ENCODE measurements at places on chromosomes 1 and 21. TPM values are rescaled to one million over a fixed set of nuclear protein-coding genes. Genes with fewer than 3 reads are reported as not detected.

SPRR3 gene
- 0.32 TPM for total RNA-seq

C4BPB gene
- 0.25 TPM for total RNA-seq

TNFRSF18 gene
- not detected for total RNA-seq

S100A12 gene
- 1.9 TPM for total RNA-seq

HCRTR1 gene
- total RNA-seq, result 0.42 TPM

CR1L gene
- total RNA-seq, result not detected

NCAM2 gene
- 1.5 TPM for total RNA-seq

AMPD1 gene
- 212 TPM for total RNA-seq

AK4 gene
- 5.4 TPM for total RNA-seq

DNA sequence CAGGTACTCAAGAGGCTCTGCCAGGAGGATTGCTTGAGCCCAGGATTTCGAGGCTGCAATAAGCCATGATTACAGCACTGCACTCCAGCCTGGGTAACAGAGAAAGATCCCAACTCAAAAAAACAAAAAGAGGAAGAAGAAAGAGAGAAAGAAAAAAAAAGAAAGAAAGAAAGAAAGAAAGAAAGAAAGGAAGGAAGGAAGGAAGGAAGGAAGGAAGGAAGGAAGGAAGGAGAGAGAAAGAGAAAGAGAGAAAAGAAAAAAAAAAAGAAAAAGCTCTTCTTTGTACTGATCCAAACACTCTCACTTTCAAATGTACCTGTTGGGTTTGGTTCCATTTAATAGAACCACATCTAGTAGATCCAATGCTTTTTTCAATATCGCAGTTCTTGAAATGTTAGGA, 11.8 kb downstream of the BATF3 start:
- no peaks in the 10 kb centered on the region for H3K4me1 ChIP-seq
- no peak overlapping the region for H3K4me3 ChIP-seq
- H3K27ac ChIP-seq, result no peak overlapping the region
- DNase-seq, result no peak
- H3K36me3 ChIP-seq, result no peaks in the 10 kb centered on the region

DNA sequence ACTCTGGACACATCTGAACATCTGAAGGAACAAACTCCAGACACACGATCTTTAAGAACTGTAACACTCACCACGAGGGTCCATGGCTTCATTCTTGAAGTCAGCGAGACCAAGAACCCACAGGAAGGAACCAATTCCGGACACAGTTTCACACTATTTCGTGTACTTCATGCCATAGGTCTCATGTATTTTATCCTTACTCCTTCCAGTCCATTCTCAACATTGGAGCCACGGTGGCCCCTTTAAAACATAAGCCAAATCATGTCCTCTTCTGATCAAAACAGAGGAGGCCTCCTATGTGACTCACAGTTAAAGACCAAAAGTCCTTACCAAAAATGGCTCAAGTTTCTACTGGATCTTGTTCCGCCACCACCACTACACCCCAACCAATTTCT, 29.8 kb upstream of the RCOR3 start:
- no peak overlapping the region for H3K27ac ChIP-seq
- no peak overlapping the region for H3K4me3 ChIP-seq
- no peaks in the 10 kb centered on the region for H3K36me3 ChIP-seq
- H3K4me1 ChIP-seq, result no peaks in the 10 kb centered on the region
- DNase-seq, result no peak

DNA sequence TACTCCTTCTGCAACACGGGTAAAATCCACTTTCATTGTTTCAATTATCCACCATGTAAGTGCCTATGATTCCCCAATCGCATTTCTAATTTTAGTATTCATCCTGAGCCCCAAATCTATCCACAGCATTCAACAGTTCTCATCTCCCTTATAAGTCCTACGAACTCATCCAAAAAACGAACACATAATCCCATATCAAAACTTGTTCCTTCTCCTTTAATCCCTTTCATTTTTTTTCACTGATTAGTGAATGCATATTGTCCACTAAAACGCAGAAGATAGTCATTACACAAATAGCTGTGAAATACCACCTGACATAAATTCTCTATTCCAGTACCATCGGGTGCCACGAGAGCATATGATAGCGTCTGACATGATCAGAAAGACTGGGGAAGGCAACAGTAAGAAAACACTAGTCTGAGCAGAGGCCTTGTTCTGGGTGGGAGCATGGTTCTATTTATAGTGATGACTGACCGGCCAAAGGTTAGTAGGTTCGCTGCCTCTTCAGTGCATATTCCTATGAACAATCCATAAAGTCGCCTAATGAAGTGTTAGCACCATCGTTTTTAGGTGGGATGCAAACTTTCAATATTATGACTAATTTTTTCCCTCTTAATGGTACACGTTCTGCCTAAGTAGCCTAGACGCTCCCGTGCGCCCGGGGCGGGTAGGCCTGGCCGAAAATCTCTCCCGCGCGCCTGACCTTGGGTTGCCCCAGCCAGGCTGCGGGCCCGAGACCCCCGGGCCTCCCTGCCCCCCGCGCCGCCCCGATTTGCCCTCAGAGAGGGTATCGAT, 648 bp downstream of the ATP5PF start:
- H3K4me1 ChIP-seq, result peaks cover 57% of the 10 kb centered on the region
- peak overlapping the region; percentile 97 for H3K27ac ChIP-seq
- no peaks in the 10 kb centered on the region for H3K36me3 ChIP-seq
- peak overlapping the region; percentile 93 for H3K4me3 ChIP-seq

- DNase-seq, result no peak
- H3K27ac ChIP-seq, result no peak overlapping the region
- H3K4me3 ChIP-seq, result no peak overlapping the region
- H3K36me3 ChIP-seq, result no peaks in the 10 kb centered on the region
- H3K27me3 ChIP-seq, result no peaks in the 10 kb centered on the region
- peaks cover 5% of the 10 kb centered on the region for H3K4me1 ChIP-seq
These were observed 61.4 kb downstream of the CD247 start for GRCh38 chr1:167456926-167457325.

DNA sequence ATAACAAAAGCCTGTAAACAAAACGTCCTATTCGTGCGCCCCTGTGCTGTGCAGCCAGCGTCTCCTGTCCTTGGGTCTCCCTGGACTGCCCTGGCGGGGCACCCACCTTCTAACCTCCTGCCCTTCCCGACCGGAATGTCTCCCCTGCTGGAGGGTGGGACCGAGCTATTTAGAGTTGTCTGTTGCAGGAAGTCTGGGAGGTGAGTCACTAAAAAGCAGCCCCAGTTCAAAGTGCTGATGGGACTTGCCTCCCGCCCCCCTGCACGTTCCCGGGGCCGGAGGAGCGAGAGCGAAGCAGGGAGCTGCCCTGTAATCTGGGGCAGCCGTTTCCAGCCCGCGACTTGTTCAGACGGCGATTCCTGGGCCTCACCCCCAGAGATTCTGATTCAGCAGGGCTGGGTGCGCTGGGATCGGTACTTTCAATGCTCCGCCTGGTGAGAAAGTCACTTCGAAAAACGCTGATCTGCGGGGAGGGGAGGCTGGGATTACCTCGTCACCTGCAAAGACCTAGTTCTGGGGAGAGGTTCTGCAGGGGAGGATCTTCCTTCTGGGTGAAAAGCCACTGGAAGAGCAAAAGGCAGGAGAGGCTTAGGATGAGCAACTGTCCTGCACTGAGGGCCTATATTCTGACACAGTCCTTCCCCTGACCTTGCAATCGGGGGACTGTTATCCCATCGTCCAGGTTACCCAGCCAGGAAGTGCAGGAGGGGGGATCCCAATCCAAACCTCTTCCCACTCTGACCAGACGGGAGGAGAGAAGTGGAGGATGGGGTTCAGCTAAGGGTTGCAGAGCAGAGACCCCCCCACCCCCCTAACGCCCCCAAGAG, 1.2 kb upstream of the DHRS3 start:
- no peaks in the 10 kb centered on the region for H3K27me3 ChIP-seq
- peaks cover 31% of the 10 kb centered on the region for H3K4me1 ChIP-seq
- H3K4me3 ChIP-seq, result peak overlapping the region; percentile 85
- peak overlapping the region; percentile 96 for H3K27ac ChIP-seq
- H3K36me3 ChIP-seq, result no peaks in the 10 kb centered on the region
- DNase-seq, result peak; percentile 82

- H3K4me3 ChIP-seq, result no peak overlapping the region
- no peak overlapping the region for H3K27ac ChIP-seq
- H3K4me1 ChIP-seq, result no peaks in the 10 kb centered on the region
- H3K36me3 ChIP-seq, result no peaks in the 10 kb centered on the region
- no peaks in the 10 kb centered on the region for H3K27me3 ChIP-seq
- no peak for DNase-seq
These were observed 199.6 kb upstream of the LMO4 start for GRCh38 chr1:87129038-87129437.

GRCh38 chr21:42841156-42841915, 38.0 kb downstream of the WDR4 start:
- H3K36me3 ChIP-seq, result peaks cover 46% of the 10 kb centered on the region
- no peak for DNase-seq
- H3K27ac ChIP-seq, result no peak overlapping the region
- H3K27me3 ChIP-seq, result no peaks in the 10 kb centered on the region
- peaks cover 9% of the 10 kb centered on the region for H3K4me1 ChIP-seq

DNA sequence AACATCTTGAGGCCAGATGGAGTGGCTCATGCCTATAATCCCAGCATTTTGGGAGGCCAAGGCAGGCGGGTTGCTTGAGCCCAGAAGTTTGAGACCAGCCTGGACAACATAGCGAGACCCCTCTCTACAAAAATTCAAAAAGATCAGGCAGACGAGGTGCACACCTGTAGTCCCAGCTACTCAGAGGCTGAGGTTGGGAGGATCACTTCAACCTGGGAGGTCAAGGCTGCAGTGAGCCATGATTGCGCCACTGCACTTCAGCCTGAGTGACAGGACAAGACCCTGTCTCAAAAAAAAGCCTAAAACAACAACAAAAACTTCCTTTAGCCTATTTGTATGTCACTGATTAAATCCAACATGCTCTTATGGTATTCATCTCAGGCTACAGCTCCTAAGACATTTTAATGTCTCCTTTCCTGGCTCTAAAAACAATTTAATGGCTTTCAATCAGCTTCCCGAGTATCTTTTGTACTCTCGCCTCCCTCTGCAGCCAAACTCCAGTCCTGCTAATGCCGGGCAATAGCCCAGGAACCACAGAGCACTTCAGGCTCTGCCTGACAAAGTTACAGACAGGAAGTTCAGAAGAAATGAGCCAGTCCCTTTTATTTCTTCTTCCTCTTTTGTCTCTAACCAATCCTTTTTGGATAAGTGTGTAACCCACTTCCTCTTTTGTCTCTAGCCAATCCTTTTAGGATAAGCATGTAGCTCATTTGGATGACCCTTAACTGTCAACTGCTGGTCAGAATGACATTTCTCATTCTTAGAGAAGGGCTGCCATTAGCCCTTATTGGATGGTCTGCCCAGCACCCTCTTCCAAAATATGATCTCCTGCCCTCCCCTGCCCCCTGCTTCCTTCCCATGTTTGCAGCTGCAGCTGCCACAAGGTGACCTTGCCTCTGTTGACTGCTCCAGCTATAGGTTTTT, 6.6 kb upstream of the DOP1B start:
- H3K4me1 ChIP-seq, result peaks cover 9% of the 10 kb centered on the region
- H3K27me3 ChIP-seq, result no peaks in the 10 kb centered on the region
- peaks cover 3% of the 10 kb centered on the region for H3K36me3 ChIP-seq
- DNase-seq, result peak; percentile 27
- H3K4me3 ChIP-seq, result no peak overlapping the region

- no peaks in the 10 kb centered on the region for H3K4me1 ChIP-seq
- no peaks in the 10 kb centered on the region for H3K36me3 ChIP-seq
- H3K27me3 ChIP-seq, result no peaks in the 10 kb centered on the region
- no peak for DNase-seq
These were observed 15.5 kb upstream of the POGZ start for GRCh38 chr1:151474745-151475144.

DNA sequence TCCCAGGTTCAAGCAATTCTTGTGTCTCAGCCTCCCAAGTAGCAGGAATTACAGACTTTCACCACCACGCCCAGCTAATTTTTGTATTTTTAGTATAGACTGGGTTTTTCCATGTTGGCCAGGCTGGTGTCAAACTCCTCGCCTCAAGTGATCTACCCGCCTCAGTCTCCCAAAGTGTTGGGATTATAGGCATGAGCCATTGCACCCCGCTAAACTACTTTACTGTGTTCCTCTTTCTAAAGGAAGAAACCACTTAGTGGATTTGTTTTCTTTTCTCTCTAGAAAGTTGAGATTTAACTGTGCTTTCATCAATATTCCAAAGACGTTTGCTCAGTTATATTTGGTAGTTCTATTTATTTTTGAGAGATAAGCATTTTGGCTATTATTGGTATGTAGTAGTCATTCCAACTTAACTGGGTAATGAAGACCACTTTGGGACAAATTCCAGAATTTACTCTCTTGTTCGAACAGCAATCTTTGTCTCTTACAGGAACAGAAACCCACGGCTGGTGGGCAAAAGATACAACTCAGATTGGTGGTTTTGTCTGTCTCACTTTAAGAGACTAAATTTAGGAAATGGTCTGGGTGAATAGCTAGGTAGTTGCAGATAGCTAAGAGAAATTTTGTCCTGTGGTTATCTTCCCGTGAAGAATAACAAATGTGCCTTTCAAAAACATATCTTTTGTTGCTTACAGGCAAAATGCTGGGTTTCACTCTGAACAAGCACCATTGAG, 103.5 kb upstream of the CD55 start:
- H3K27ac ChIP-seq, result no peak overlapping the region
- H3K4me1 ChIP-seq, result no peaks in the 10 kb centered on the region
- no peaks in the 10 kb centered on the region for H3K36me3 ChIP-seq
- no peak for DNase-seq
- H3K4me3 ChIP-seq, result no peak overlapping the region

GRCh38 chr1:147651466-147651865, 18.9 kb downstream of the ACP6 start:
- no peaks in the 10 kb centered on the region for H3K4me1 ChIP-seq
- H3K27me3 ChIP-seq, result no peaks in the 10 kb centered on the region
- H3K4me3 ChIP-seq, result no peak overlapping the region
- no peak overlapping the region for H3K27ac ChIP-seq
- H3K36me3 ChIP-seq, result peaks cover 90% of the 10 kb centered on the region
- no peak for DNase-seq

DNA sequence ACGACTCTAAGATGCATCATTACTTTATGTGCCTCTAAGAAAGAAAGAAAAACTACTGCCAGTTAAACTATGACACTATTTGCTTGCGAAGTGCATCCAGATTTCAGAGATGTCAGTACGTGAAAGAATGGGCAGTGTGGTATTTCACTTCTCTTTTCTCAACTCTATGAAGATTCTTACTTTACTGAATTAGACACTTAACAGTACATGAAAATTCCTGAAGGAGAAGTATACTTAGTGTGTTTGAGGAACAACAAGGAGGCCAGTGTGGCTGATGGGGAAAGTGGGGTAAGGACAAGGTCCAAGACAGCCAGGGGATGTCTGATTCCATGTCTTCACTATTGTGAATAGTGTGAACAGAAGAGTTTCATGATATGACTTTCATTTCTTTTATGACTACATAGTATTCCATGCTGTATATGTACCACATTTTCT, 53.9 kb upstream of the HSD17B7 start:
- no peaks in the 10 kb centered on the region for H3K36me3 ChIP-seq
- no peaks in the 10 kb centered on the region for H3K4me1 ChIP-seq

GRCh38 chr1:155729031-155729898, 40.4 kb downstream of the DAP3 start:
- no peaks in the 10 kb centered on the region for H3K36me3 ChIP-seq
- H3K27ac ChIP-seq, result no peak overlapping the region
- H3K4me1 ChIP-seq, result no peaks in the 10 kb centered on the region
- DNase-seq, result no peak

Measured in psoas muscle (tissue), 8 donors.